ENCODE measurements at places on chromosomes 6 and 20.

DNA sequence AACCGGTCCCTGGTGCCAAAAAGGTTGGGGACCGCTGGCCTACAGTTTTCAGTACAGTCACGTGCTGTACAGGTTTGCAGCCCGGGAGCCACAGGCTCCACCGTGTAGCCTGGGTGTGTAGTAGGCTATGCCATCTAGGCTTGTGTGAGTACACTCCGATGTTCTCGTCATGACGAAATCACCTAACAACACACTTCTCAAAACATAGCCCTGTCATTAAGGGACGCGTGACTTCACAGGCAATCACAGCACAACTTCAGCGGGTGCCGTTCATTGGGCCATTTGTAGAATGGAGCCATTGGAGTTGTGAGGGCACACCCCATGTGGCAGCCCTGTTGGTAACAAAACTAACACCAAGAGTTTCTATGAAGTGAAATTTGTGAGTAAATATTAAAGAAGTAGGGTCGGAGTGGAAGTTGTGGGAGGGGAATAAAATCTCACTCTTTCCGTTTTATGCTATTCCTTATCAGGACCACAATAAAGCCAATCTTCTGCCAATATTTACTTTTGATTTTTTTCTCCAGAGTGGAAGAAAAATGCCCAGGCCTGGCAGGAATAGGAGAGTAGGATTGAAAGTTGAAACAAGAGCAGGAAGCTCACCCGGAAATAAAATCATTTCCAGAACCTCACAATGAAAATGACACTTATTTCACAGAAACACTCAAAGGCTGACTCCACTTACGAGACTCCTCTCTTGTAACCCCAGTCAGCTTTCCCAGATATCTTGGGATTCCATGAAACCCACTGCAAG lies 63.7 kb upstream of the PTPN1 start:
- DNase-seq: no peak

- no peak for DNase-seq
These were observed 1.1 kb downstream of the GNL1 start for GRCh38 chr6:30554962-30555815.

GRCh38 chr6:139287868-139288267 lies 3.9 kb downstream of the TXLNB start:
- no peak for DNase-seq

DNA sequence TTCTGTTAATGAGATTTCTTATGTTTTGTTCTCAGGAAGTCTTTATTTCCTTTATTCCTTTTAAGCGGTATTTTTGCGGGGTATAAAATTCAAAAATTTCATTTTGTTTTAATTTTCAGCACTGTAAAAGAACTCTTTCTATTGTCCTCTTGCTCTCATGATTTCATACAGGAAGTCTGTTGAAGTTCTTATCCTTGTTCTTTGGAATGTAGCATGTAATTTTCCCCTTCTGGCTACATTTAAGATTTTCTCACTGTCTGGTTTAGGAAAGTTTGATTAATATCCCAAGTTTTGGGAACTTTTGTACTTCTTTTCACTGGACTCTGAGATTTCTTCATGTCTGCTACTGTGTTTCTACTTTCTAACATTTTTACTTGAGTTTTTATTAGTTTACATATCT lies 581.4 kb upstream of the GJE1 start:
- no peak for DNase-seq

DNA sequence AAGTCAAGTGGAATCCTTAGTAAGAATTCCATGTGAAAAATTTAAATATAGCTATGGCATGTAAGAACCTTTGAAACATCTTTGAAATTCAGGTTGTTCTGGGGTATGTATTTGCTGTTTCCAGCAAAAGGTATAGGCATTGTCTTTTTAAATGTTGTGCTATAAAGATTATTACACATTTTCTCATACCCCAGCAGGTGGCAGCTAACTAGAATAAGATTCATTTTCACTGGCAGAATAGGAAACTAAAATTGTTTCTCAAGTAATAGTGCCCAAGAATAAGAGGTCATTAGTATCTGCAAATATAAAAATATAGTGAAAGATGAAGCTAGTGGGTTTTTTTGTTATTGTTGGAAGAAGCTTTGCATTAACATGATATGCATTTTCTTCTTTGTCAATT lies 1.8 kb downstream of the GRIK2 start:
- DNase-seq: no peak

GRCh38 chr20:61723529-61724257 lies 342.0 kb downstream of the TAF4 start:
- no peak for DNase-seq

- DNase-seq: no peak
These were observed 224.3 kb downstream of the UBE3D start for GRCh38 chr6:82841309-82841708.

DNA sequence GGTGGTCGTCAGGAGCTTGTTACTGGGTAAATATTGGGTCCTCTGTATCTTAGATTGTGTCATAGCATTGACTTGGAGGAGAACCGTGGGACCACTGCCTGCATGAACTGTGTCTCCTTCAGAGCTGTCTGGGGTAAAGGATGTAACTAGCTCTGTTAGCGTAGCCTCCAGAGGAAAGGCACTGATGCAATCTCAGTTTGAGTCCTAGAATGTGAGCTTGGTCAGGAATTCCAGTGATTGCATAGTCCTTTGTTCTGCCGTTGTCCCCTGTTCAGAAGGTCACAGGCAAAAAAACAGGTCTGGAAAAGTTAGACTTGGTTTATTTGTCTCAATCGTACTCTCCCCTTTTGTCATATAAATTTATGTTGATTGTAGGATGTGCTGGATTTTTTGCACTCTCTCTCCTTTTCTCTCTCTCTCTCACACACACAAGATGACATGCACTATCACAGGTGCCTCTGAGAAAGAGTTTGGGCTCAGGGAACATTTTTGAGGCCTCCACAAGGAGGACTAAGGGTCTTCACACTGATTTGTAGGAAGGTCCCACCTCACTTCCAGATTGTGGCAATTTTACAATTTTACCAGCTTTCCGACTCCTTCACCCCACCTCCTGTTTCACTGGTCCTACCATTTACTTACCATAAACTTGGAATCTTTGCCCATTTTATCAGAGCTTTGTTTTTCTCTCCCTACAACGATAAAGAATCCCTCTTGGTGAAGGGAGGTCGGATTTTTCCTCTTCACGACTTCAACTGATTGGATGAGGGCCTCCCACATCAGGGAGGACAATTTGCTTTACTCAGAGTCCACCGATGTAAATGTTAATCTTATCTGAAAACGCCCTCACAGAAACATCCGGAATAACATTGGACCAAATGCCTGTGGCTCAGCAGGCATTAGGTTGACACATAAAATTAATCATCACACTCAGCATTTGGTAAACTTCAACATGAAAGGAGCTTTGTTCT lies 7.0 kb upstream of the DACT2 start:
- no peak for DNase-seq

GRCh38 chr6:19013026-19013705 lies 626.0 kb downstream of the RNF144B start:
- no peak for DNase-seq

DNA sequence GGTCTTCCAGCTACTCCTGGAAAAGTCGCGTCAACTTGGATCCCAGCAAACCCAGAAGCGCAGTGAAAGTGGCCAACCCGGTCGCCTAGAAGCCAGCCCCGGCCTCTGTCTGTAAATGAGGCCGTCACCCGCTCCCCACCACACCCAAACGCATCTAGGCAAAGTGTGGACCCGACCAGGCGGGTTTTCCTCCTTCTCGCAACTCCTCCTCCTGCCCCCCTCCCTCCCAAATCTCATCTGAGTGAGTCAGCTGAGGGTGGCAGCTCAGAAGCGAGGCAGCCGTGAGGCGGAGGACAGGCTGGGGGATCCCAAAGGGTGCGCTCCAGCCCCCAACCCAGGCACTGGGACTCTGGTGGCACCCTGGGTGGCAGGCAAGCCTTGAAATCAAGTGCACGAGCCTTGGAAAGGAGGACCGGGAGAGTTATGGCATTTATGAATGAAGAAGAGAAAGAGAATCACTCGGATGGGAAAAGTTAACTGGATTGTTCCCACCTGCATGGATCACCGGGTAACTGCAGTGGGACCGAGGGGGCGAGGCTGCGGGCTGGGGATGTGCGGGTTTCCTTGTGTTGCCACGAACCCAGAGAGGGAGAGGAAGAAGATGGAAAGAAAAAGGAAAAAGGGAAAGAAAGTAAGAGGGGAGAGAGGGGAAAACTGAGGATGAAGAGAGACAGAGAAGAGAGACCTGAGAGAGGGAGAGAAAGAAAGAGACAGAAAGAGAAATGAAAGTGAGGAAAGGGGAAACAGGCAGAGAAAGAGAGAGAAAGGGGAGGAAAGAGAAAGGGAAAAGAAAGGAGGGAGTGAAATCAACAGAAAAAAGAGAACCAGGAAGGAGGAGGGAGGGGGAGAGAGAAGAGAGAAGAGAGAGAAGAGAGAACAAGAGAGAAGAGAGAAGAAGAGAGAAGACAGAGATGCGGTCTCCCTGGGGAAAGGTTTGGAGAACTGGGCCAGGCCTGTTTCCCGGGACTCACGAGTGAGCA lies at the start of gene APCDD1L:
Gene APCDD1L (minus strand): TSS at position 167 of the 980 bp plus-strand sequence. CDS start 692 bp downstream, outside the sequence.
- no peak for DNase-seq

DNA sequence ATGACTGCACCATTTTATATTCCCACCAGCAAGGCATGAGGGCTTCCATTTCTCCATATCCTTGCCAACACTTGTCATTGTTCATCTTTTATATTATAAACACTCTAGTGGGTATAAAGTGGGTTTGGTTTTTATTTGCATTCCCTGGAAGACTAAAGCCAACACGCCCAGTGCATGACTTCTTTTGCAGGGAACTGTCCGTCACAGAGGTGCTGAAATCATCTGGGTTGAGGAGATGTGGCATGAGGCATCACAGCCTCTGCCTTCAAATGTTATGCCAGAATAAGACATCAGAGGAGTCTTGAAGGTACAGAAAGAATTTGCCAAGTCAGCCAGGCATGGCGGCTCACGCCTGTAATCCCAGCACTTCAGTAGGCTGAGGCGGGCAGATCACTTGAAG lies 29.9 kb upstream of the FAM210B start:
- no peak for DNase-seq

DNA sequence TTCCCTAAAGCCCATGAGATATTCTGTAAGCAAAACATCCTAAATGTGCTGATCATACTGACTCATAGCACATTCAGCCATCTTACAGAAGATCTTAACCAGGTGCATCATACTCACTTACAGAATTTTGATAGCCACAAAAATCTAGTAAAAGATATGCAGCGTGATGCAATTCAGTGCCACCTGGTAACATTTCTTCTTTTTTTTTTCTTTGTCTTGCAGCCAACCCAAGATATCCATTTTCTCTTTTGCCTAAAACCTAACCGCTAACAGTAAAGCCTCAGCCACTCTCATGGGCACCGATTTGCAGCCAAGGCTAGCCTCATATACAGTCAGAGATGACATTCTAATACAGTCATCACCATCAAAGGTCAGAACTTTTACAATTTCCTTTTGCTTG lies 293.3 kb downstream of the HACE1 start:
- no peak for DNase-seq

DNA sequence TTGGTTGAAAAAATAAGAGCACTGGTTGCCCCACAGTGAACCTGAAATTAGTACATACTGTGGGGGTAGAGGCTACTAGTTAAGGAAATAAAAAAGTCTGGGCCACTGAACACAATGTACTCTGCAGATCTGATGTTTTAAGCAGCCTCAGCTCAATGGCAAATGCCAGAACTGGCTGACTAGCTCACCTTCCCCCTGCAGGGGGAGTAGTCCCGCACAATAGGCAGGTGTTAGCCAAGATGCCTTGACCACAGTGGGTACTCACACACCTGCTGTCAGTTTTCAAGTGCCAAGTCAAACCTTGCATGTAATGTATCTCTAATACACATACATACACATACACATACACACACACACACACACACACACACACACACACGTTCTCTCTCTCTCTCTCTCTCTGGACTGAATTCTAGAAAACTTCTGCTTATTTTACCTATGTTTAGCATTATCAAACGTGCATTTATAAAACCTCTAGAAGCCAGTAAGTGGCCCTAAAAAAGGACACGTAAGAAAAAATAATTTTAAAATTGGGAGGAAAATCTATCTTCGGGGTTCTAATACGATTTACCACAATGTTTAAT lies 36.1 kb downstream of the GMDS start:
- DNase-seq: no peak

DNA sequence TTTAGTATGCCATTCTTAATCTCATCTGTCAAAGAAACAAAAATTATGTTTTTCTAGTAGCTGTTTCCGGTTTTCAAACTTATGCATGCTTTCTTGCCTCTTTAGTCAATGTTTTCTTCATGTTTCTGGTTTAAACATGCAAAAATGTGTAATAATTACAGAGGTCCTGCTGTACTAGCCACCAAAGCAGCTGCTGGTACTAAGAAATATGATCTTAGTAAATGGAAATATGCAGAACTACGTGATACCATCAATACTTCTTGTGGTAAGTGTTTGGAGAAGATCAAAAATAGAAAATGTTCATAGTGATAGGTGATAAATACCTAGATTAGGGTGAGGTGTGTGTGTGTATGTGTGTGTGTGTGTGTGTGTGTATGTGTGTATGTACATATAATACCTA lies 158.4 kb downstream of the MYO6 start:
- no peak for DNase-seq

DNA sequence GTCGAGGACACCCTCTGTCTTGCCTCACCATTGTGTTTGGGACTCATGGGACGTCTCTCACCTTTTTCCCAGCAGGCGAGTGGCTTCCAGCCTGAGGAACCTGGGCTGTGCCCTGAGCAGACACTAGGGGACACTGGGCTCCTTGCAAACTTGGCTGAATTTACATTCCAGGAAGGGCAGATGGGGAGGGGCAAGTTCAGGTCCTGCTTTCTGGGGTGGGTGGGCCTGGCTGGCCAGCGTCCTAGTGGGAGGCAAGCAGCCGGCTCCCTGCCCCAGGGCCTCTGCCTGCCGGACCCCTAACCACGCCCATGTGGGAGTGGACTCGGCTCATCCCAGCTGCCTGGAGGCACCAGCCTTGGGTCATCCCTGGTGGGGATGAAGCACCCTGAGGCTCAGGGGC lies 48.2 kb upstream of the MLN start:
- no peak for DNase-seq

DNA sequence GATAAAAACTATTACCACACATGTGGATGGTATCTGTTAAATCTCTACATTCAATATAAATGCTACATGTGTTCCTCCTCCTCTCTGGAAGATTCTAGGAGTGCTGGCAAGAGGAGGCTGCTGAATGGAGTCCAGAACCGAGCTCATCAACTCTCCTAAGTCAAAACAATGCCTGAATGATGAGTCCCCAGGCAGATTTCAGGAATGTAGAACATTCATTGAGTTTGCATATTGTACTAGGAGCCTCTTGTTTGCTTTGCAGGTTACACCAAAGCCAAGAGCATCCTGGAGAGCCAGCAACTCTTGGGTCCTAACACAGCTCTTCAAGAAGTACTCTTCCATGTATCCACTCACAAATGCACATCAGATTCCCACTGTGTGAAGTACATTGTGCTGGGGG lies 117.6 kb upstream of the UST start:
- DNase-seq: no peak

DNA sequence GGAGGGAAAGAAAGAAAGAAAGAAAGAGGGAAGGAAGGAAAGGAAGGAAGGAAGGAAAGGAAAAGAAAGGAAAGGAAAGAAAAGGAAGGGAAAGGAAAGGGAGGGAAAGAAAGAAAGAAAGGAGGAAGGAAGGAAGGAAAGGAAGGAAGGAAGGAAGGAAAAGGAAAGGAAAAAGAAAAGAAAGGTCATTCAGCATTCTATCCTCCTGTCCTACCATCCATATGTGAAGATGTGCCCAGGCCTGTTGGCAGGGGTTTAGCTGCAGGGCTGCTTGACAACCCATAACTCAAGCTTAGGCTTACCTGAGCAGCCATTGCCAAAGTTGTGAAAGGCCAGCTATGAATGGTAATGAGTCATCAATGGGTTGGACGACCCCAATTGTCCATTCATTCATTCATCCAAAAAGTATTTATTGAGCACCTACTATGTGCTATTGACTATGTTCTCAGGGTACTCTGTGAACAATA lies 49.9 kb upstream of the OCSTAMP start:
- no peak for DNase-seq

- DNase-seq: no peak
These were observed 862 bp upstream of the TFAP2C start for GRCh38 chr20:56628015-56628872.

Measured in stimulated activated CD4-positive, alpha-beta T cell treated with anti-CD3 and anti-CD28 coated beads, TNF-alpha, amount 100 ng/mL, for 1 hour (primary cell).